ENCODE measurements at places on chromosomes 5 and 9.

DNA sequence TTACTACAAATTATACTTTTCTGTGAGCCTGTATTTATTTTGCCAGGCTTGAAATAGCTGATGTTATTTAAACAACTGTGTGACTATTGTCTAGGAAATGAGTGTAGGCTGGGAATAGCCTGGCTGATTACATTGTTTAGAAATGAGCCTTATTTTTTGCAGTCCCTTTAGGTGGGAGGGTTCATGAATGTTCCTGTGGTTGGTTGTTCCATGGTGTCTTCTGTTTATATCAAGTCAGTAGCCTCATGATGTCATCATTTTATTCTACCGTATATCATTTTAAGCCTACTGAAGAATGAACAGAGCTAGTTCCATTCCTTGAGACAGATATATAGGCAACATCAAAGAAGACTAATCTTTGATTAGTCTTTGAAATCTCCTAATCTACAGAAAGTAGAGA, 53.1 kb downstream of the MAP1B start:
- no peak for DNase-seq

GRCh38 chr5:137880313-137880712, 8.9 kb upstream of the PKD2L2 start:
- no peak for DNase-seq

GRCh38 chr5:98776066-98776705, 2.7 kb downstream of the RGMB start:
- no peak for DNase-seq

GRCh38 chr5:142325725-142326479, 1.1 kb upstream of the SPRY4 start:
- DNase-seq: no peak

- no peak for DNase-seq
Observed at GRCh38 chr5:124698770-124699169, 47.7 kb downstream of the ZNF608 start.

GRCh38 chr5:122183098-122183787, 53.9 kb downstream of the ZNF474 start:
- DNase-seq: no peak

DNA sequence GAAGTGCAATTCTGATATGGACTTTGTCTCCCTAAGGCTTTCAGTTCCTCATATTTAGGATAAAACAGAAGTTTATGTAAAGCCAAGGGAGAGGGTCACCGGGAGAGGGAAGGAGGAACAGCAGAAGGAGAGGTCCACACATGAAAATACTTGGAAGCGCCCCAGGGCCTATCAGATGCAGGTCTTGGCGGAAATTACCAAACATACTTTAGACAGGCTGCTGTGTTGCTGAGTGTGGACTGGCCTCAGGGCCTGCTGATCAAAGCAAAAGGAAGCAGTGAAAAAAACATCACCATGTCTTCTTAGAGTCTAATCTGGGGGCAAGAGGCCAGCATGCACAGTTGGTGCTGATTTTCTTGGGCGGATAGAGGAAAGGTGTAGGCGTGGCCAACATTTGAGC, 14.1 kb upstream of the NTRK2 start:
- no peak for DNase-seq

GRCh38 chr9:87259543-87260518, 237.8 kb upstream of the DAPK1 start:
- DNase-seq: no peak

DNA sequence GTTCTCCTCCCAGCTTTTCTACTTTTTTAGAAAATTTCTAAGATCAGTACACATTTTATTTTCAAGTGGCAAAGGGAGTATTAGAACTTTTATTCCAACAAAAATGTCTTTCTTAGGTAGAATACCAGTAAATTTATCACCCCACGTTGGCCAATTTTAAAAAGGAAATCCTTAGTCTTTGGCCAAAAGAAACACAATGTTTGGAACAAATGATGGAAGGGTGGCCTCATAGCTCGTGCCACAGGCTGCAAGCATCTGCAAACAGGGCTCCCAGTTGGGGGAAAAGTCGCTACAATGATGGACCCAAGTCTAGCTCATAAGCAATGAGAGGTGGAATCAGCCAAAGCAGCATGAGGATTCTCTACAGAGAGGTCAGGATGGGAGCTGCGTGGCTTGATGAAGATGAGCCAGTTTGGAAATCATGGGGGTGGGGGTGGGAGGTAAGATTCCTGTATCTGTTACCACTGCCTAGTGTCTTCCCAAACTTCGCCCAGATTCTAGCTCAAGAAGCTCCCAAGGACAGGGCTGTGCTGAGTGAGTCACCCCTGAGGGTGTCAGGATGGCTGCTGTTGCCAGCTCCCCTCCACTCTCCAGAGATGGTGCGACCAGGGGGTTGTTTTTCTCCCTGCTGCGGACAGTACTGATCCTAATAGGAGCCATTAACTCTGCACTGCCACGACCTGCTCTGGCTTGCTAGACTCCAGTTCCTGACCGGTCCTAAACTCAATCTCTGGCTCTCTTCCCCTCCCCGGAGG, 75.6 kb downstream of the DCP2 start:
- no peak for DNase-seq

DNA sequence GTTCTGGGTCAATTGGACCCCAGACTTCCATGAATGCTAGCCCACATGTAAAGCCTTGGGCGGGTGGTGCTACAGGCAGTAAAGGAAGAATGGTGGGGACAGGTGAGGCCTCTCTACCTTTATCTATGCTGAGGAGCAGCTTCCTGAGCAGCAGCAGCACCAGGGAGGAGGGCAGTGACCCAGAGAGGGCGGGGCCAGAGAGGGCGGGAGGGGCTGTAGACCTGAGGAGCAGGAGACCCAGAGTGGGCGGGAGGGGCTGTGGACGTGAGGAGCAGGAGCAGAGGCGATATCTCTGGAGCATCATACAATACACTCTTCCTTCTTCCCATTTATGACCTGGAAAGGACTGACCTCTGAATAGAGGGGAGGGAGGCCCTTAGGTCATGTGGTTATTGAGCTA, 165.9 kb downstream of the MTRR start:
- DNase-seq: no peak

DNA sequence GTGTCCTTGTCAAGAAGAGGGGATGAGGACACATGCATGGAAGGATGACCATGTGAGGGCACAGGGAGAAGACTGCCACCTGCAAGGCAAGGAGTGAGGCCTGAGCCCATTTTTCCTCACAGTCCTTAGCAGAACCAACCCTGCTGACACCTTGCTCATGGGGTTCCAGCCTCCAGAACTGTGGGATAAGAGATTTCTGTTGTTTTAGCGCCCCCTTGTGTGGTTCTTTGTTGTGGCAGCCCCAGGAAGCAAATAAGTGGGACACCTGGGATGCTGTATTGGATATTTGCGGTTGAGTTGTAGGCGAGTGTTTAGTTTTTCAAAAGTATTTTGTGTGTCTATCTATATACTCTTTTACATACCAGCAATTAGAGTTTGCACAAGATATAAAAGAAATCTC, 206.4 kb downstream of the NXNL2 start:
- no peak for DNase-seq

- no peak for DNase-seq
Observed at GRCh38 chr5:92147266-92147665, 764.1 kb upstream of the ARRDC3 start.

DNA sequence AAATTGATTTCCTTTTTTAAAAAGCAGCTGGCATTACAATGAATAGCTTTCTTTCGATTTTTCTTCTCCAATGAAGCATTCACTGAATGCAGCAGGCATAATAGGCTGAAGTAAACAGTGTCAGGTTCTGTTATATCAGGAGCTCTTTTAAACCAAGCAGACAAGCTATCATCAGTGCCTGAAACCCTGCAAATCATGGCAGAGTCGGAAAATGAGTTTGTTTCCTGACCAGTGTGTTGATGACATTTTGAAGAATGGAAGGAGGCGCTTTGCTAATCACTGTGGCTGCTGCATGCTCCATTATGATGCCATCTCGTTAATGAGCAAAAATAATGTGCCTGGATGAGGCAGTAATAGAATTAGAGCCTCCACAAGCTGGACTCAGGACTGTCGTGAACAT, 284.5 kb downstream of the ZNF608 start:
- DNase-seq: peak; percentile 45

- no peak for DNase-seq
Observed at GRCh38 chr9:61666849-61667371, 477.1 kb downstream of the SPATA31A7 start.

- no peak for DNase-seq
Observed at GRCh38 chr9:130932255-130933079, 6.6 kb downstream of the FIBCD1 start.

DNA sequence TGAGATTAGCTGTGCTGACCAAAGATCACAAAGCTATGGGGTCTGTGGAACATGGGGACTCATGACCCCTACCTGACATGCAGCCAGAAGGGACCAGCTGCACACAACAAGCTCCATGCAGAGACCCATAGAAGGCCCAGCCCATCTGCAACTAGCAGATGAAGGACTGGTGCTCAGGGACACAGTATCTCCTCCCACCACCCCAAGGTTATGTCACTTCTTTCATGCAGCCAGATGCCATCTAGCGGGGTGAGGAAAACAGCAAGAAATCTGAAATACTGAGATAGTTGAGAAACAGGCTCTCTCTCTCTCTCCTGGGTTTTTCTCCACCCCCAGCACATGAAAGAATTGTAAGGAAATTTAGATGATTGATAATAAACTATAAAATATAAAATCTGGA, 161.3 kb upstream of the DAPK1 start:
- DNase-seq: no peak

DNA sequence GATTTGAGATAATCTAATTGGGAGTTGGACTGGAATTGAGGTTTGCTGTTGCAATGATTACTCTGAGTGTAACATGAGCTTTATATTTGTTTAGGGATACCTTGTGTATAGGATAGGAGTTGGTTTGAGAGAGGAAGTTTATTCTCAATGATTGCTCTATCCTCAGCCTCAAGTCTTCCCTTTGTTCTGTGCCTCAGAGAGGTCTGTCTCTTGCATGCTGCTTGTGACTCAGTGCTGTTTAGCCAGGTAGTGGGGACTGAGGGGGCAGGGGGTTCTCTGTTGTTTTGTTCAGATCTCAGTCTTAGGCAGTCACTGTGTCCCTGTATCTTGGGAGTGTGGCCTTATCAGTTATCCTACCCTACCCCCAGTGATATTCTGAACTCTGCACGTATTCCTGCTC, 192.1 kb downstream of the SPATA31D1 start:
- no peak for DNase-seq

- DNase-seq: no peak
Observed at GRCh38 chr9:109600142-109600541, 102.0 kb upstream of the PTPN3 start.

GRCh38 chr5:175214152-175214551, 229.8 kb downstream of the DRD1 start:
- no peak for DNase-seq

DNA sequence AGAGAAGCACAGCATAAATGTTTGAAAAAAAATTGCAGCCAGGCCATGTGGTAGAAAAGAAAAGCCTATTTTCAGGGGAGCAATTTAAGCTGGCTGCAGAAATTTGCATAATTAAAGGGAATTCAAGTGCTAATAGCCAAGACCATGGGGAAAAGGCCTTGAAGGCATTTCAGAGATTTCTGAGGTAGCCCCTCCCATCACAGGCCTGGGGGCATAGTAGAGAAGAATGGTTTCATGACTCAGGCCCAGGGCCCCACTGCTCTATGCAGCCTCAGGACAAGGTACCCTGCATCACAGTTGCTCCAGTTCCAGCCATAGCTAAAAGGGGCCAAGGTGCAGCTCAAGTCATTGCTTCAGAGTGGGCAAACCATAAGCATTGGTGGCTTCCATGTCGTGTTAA, 1416.0 kb downstream of the EFNA5 start:
- no peak for DNase-seq

GRCh38 chr9:112224401-112225289, 49.5 kb upstream of the SUSD1 start:
- DNase-seq: no peak

DNA sequence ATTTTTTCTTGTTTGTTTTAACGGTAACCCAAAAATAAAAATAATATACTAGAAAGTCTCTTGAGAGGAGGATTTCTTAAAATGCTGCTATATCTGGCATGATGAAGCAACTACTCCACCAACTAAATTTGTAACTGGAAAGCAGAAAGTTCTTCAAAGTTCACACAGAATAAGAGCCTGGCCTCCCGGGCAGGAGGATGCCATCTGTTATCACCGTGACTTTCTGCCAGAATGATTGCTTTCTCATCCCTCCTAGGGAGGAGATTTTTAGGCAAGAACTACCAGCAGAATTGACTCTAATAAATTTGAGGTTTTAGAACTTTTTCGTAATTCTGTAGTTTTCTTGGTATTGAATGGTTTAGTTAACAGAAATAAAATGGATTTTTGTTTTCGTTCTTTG, 464.6 kb upstream of the ACTBL2 start:
- DNase-seq: no peak

GRCh38 chr9:88535226-88536022, 446 bp downstream of the NXNL2 start:
- DNase-seq: no peak

DNA sequence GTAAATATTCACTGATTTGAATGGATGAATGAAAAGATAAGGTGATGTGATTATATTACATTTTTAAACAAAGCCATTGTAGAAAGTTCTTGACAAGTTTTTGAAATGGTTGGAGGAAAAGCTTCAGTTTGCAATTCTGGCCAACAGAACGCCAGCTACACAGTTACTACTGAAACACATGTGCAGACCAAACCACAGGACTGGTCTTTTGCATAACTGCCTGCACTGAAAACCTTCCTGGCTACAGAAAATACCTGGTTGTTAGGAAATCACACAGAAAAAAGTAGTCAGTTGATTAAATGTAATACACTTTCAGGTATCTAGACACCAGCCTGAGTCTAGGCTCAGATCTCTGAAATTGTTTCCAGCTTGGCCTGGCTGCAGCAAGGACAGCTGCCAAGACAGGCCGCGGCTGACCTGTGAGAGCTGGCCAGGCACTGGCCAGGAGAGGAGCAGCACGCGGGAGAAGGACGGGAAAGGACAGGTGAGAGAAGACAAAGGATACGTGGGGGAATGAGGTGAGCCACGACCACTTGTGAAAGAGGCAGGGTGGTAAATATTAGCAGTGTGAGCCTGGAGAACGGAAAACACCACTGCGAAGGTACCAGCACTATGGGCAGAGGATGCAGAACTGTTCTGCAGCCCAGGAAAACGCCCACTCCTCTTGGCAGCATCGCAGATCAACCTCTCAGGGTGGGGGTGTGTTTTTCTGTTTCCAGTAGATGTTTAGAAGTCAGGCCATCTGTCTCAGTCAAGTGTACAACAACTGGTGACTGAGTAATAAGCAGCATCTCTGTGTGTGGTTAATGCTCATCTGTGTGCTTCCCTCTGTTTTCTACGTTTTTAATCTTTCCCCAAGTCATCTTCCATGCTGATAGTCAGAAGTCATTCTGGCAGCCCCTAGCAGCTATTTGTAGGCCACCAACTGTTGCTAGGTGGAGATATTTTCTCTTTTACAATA, 137.4 kb downstream of the SCAMP1 start:
- no peak for DNase-seq

DNA sequence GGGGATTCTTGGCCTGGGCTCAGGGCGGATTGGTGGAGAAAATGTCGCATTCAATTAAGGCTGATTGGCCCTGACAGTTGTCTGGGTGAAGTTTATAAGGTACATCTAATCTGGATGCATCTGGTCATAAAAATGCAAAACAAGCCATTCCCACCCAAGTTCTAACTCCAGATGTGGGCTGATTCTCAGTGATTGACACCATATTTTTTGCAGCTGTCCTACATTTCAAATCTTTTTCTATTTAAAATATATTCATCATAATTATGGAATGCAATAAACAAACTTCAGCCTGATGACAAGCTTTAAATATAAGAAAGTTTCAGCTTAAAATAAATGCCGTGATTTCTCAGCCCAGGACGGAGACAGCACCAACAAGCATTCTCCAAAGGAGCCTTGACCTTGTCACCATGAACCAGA, 146.4 kb upstream of the SMIM23 start:
- DNase-seq: no peak

- DNase-seq: no peak
Observed at GRCh38 chr9:112820881-112821280, 69.8 kb downstream of the SLC46A2 start.

GRCh38 chr9:115591584-115591984, 473.6 kb upstream of the TNC start:
- peak; percentile 38 for DNase-seq
